Hematopoietic multipotent progenitor cell treated with erythropoietin and hydrocortisone succinate and interleukin-3 and kit ligand, for 17 days (in vitro differentiated cells): ENCODE measurements at places on chromosomes 4 and X.

GRCh38 chrX:134624046-134624430, 34.2 kb downstream of the PLAC1 start:
- no peak for DNase-seq

DNA sequence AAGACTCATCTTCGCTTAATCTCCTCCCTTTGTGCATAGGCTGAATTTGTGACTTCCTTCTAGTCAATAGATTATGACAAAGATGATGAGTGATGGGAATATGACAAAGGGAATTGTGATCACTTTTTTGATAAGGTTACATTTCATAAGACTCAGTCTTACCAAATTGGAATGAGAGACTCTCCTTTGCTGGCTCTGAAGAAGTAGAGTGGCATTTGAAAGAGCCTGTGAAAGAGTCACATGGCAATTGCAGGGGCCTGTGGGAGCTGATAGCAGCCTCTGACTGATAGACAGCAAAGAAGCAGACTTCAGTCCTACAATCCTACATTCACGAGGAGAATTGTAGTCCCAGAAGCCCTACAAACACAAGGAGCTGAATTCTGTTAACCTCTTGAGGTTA, 44.9 kb upstream of the ADAMTS3 start:
- DNase-seq, result no peak

- DNase-seq, result no peak
These were observed 102.0 kb upstream of the PDE5A start for GRCh38 chr4:119730671-119730950.

- DNase-seq, result no peak
These were observed 83.9 kb downstream of the SNCA start for GRCh38 chr4:89752932-89753598.

DNA sequence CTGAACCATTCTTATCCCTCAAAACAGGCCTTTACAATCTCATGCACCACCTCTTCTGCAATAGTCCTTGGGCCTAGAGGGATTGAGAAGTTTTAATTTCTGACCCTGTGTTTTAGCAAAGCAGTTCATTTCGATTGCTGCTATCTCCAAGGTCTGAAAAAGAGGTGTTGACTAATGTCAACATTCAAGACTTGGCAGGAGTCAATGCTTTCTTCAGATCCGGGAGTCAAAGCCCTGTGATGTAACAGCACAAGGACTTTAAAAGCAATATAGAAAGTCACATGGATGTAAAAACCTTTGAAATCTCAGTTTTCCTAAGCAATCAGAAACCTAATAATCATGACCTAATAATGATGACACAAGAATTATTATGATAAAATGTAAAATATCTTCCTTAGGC, 133.8 kb downstream of the ADAM29 start:
- no peak for DNase-seq

DNA sequence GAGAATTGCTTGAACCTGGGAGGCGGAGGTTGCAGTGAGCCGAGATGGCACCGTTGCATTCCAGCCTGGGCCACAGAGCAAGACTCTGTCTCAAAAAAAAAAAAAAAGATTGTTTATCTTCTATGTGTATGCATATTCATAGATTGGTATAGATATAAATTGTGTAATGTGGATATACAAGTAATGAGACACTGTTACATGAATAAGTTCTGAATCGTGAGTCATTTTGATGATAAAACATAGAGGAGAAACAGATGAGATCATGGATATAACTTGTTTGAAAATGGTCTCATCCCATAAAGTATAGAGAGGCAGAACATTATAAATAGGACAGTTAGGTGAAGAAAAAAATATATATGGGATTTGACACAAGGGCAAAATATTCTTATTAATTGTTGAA, 628.0 kb downstream of the IL1RAPL1 start:
- DNase-seq, result no peak

- peak; percentile 12 for DNase-seq
These were observed 143.6 kb downstream of the SLIT2 start for GRCh38 chr4:20395160-20395773.

DNA sequence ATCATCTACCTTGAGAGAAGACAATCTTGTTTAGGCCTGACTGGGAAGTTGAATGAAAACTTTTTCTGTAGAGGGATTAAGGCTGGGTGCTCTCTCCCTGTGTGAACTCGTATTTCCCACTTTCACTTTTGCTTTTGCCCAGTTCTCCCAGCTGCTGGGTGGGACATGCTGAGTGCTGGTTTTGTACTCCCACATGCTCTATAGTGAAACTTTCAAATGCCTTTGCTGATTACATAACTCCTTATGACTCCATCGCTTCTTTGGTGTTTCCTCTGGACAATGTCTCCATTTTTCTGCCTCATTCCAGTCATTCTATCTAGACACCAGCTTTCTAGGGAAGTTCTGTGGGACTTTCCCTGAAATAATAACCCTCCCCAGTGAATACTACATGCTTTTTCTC, 100.5 kb downstream of the CLNK start:
- DNase-seq, result no peak

GRCh38 chr4:1512738-1513660, 106.8 kb upstream of the NKX1-1 start:
- DNase-seq, result no peak

DNA sequence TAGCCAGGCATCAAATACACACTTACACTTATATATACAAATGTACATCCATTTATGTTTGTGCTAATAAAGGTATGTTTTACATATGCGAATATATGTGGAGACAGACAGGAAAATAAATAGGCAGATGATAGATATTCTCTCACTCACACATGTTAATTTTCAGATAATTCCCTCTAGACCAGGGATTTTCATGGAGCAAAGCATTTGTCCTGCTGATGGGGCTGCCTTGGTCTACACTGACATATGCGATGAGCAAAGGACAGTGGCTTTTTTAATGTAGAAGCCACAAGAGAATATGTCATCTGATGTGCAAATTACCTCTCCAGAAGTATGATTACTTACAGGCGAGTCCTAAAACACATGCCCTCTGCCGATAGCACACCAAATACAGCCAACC, 224.5 kb downstream of the VEGFC start:
- no peak for DNase-seq

- DNase-seq, result no peak
These were observed 79.4 kb upstream of the TNIP3 start for GRCh38 chr4:121243485-121243884.

GRCh38 chrX:38987198-38987651, 186.0 kb downstream of the MID1IP1 start:
- no peak for DNase-seq

- peak; percentile 80 for DNase-seq
These were observed 6.9 kb downstream of the CLCN3 start for GRCh38 chr4:169627307-169627706.

GRCh38 chr4:123529278-123529568, 132.6 kb downstream of the SPRY1 start:
- DNase-seq, result no peak

- DNase-seq, result no peak
These were observed 88.5 kb upstream of the ADRA2C start for GRCh38 chr4:3677748-3678070.

- DNase-seq, result no peak
These were observed 37.3 kb upstream of the GK2 start for GRCh38 chr4:79445371-79445781.

DNA sequence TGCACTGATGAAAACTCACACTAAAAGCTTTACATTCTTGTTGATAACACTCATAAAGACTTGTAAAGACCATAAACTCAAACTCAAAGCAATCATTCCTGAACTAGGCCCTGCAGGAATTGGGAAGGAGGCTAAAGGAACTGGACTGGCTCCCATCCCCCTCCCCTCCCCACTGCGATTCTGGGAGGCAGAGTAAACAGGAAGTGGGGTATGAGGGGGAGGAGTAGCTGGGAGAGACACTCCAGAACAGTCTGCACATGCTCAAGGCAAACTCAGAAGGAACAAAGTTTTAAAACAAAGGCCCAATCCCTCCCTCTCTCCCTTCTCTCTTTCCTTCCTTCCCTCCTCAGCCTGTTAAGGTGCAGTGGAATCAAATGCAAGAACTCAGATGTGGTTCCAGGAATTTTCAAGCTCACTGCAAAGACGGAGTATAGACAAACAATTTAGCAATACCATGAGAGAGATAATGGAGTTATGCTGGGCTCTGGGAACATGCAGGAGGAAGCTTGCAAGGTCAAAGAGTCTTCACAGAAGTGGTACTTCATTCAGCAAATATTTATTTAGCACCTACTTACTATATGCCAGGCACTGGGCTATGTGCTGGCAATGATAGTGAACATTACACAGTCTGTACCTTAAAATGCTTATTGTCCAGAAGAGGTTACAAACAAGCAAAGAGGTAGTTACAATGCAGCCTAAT, 15.9 kb downstream of the MID1IP1 start:
- no peak for DNase-seq

DNA sequence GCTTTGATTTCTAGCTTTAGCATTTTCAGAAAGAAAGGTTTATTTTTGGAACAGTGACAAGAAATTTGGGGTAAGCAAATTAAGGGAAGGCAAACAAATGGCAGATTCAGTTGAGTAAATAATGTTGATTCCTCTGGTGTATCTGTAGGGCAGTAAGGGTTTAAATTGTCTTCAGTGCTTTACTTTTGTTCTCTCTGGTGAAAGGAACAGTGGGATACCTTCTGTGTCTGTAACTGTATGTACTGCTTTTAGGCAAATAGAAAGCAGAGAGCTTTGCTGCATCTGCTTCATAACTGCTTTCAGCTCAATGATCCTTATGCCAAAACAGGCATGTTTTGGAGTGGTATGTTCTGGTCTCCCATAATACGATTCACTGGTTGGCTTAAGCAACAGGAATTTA, 932.1 kb upstream of the SLIT2 start:
- no peak for DNase-seq

DNA sequence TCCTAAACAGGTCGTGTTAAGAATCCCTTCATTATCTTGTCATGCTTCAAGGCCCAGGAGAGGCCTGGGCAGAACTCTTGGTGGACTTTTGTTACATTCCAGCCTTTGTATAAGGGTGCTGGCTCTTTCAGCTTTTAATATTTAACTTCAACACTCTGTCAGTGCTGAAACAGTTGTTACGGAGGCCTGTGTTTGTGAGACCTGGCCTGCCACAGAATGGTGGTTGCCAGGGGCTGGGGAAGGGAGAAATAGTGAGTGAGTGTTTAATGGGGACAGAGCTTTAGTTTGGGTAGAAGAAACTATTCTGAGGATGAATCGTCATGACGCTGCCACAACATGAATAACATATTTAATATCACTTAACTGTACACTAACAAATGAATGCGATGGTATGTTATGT, 1027.6 kb upstream of the PRKX start:
- DNase-seq, result no peak

- DNase-seq, result no peak
These were observed 985.6 kb upstream of the HS3ST1 start for GRCh38 chr4:12414181-12414812.

DNA sequence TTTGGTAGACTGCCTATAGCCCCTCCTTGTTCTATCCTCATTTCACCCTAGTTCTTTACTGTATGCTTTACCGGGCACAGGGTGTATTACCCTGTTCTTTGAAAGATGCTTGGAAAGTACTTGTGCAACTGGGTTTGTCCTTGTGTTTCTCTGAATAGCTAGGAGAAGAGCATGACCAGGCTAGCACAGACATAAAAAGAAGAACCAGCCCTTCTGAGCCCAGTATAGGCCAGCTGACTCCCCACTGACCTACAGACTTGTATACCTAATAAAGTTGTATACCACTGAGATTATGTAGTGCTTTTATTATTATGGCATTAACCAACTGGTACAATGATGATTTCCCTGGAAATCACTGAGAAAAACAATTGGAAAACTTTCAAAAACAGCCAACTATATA, 15.0 kb downstream of the CFI start:
- no peak for DNase-seq

GRCh38 chrX:153928846-153929245, 2.8 kb upstream of the ARHGAP4 start:
- DNase-seq, result no peak

DNA sequence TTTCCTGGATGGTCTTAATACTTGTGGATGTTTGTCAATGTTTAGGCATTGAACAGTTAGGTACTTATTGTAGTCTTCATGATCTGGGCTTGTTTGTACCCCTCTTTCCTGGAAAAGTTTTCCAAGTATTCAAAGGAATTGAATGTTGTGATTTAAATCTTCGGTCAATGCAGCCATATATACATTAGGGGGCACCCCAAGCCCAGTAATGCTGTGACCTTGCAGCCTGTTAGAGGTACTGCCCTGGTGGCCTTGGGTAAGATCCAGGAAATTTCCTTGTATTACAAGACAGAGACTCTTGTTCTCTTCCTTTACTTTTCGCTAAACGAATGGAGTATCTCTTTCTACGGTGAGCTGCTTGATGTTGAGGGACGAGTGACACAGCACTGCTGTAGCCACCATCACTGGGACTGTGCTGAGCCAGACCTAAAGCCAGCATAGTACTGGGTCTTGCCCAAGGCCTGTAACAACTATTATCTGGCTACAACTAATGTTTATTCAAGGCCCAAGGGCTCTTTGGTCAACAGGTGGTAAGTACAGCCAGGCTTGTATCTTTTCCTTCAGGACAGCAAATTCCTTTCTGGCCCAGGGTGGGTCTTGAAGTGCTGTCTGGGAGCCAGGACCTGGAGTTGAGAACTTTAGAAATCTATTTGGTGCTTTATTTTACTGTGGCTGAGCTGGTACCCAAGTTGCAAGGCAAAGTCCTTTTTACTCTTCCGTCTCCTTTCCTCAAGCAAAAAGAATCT, 118.3 kb upstream of the ATOH1 start:
- no peak for DNase-seq

GRCh38 chr4:30789219-30789671, 69.1 kb downstream of the PCDH7 start:
- no peak for DNase-seq

DNA sequence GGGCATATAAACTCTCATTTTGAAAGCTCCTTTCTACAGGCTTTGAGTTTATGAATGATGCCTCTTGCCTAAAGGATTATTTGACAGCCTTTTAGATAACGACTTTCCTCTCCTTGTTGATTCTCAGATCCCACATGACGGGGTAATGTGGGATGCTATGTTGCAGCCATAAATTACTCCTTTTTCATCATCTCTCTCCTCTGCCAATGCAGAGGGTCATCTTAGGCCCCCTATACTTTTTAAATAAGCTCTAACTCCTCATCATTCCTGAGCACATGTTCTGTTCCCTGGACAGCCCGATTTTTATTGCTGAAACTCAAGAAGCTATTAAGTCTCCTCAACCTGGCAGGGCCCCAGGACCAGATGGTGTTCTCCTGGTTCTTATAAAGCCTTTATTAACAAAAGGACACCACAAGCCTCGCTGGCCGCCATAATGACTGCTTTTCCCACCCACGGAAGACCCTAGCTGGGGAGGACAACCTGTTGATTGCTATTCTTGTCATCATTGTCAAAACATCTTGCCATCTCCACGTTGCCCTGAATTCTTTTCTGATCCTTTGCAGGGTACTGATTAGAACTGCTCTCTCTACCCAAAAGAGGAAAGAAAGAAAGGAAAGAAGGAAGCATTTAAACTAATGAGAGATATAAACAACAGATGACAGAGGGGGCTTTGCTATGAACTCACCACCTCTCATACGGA, 150.7 kb downstream of the DHX15 start:
- no peak for DNase-seq

- DNase-seq, result no peak
These were observed 50.6 kb downstream of the PTCHD1 start for GRCh38 chrX:23385242-23385641.

DNA sequence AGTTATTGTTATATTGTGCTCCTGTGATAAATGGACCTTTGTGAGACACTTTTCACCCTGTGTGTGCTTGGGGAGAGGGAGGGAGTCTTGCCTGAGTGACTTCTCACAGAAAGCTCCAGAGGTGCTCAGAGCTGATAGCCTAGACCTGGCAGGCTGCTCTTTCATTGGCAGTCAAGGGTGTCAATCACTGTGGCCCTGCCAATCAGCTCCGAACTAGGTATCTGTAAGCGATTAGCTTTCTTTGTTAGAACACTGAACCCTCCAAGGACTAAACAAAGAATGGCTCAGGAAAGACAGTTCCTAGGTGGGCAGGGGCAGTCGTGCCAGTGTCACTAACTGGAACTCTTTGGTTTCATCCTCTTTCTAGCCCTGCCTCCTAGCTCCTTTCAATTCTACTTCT, 2.7 kb upstream of the NALF2 start:
- DNase-seq, result no peak
